AG04450 (cell line): ENCODE measurements at places on chromosomes 7 and 10.
A peak's percentile ranks its signal among the peaks of the same experiment; 100 is the strongest.

DNA sequence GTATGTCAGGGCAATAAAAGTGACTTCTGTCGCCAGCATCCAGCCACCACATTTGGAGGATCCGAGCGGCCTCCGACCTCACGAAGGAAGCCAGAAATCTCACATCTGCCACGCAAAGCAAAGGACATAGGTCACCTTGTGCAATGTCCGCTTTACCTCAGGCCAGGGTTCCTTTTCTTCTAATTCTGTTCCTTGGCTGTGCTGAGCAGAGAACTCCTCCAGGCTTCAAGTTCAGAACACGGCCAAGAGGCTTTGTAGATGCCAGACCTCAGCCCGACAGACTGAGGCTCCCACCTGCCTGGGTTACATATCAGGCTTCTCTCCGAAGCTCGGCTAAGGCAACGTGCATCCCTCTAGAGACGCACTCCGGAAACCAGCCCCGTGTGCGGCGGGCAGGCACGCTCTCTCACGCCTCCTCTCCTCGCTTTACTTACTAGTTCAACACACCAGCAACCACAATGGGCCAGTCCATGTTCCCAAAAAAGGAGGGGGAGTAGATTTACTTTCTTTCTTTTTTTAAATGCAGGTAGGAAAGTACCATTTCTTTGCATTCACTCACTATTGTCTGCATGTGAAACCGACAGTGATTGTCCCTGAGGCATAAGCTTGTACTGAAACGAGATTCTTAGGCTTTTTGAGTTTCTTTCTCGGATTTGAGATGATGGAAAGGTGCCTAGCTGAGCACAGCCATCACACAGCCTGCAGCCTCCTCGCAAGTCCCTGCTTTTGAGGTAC, 122.4 kb upstream of the AFAP1L2 start:
- no peak for DNase-seq

DNA sequence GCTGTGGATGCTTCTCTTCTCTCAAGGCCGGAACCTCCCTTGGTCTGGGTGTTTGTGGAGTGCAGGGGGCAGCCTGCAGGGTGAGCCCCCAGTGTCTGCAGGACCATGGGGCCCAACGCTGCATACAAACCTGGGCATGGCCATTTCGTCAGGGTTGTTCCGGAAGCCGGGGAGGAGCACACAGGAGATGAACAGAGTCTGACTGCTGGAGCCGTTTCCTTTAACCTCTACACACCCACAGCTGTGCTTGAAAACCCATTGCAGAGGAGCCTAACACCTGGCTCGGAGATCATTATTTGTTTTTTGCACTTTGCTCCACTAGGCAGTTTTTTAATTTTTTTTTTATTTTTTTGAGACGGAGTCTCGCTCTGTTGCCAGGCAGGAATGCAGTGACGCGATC, 167.6 kb upstream of the INSYN2A start:
- no peak for DNase-seq

GRCh38 chr10:76202777-76203176, 771.4 kb downstream of the LRMDA start:
- DNase-seq = peak; percentile 30

GRCh38 chr10:78556705-78557432, 511.9 kb upstream of the ZMIZ1 start:
- no peak for DNase-seq

- no peak for DNase-seq
Observed at GRCh38 chr10:72011468-72011867, 47.3 kb downstream of the CHST3 start.

DNA sequence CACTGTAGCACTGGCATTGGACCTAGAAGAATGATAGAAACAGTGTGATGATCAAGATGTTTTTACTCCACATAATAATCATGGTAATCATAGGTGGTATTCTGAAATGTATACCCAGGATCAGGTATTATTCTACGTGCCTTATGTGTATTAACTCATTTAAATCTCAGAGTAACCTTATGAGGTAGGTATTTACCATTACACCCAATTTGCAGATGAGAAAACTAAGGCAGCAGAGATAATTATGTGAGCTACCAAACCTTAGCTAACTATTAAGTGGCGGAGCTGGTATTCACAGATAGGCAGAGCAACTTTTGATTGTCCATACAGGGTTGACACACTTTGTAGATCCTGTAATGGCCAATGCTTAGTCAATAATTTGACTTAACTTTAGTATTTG, 2.5 kb downstream of the CAMK1D start:
- DNase-seq = no peak

DNA sequence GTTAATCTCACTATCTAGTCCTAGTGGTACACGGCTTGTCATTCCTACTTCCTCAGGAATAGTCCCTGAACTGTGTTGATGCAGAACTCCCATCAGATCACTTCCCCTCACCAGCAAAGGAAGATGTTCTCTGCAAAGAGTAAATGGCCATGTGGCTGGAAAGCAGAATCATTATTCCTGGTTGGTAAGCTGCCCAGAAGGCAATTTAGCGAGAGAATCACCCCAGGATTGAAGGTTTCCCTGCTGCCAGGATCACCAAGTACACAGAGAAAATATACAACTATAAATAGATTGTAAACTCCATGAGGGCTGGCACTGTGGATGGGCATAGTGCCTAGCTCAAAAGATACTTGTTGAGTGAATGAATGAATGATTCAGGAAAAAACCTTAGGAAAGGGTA, 115.0 kb downstream of the GFRA1 start:
- DNase-seq = no peak

DNA sequence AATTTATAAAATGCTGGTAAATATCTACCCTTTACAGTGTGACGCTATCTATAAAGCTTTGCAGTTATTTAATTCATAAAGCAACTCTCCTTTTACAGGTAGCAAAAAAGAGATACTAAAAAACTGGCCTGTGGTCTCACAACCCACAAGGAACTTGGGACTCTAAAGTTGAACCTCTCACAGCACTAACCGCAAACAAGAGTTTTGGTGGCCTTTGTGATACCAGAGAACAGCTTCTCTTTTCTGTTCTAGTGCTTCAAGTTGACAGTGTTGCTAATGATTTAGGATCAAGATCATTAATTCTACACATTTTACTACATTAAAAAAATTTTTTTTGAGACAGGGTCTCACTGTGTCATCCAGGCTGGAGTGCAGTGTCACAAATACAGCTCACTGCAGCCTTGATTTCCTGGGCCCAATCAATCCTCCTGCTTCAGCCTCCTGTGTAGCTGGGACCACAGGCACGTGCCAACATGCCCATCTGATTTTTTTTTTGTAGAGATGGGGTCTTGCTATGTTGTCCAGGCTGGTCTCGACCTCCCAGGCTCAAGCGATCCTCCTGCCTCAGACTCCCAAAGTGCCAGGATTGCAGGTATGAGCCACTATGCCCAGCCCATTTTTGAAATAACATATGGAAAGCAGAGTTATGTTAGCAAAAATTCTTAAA, 56.0 kb upstream of the ST8SIA6 start:
- no peak for DNase-seq

GRCh38 chr7:18464830-18465229, 30.7 kb upstream of the HDAC9 start:
- DNase-seq = no peak

GRCh38 chr7:101985057-101985902, 167.9 kb downstream of the CUX1 start:
- no peak for DNase-seq

GRCh38 chr7:68456469-68456868, 1141.8 kb upstream of the AUTS2 start:
- no peak for DNase-seq

DNA sequence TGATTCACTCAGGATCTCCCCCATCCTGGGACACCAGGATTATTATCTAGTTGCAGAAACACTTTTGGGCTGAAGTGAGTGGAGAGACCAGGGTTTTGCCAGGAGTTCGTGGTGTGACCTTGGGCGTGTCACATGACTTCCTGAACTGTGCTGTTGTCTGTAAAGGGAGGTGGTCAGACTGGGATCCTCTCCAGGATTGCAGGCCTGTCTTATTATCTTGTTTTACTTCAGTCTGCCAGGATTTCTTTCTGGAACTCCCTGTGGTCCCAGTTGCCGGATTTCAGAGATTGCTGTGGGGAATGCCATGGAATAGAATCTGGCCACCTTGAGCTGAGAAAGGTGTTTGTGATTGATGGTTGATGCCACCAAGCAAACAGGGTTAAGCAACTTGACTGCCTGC, 35.8 kb downstream of the CRCP start:
- no peak for DNase-seq

DNA sequence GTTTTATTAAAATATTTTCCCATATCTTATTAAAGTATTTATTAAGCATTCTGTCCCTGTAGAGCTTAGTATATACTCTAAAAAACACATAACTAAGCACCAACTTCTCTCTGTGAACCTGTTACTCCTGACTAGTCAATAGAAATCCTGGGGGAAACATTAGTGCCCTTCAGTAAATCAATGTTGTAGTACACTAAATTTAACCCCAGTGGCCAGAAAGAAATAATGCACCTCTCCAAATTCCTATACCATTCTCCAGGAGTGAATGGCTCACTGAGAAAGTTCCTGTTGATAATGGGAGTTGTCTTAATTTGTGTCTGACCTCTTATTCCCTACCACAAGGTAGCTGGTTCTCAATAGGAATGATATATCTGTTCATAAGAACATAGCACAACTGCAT, 188.2 kb downstream of the SEMA3D start:
- DNase-seq = no peak

DNA sequence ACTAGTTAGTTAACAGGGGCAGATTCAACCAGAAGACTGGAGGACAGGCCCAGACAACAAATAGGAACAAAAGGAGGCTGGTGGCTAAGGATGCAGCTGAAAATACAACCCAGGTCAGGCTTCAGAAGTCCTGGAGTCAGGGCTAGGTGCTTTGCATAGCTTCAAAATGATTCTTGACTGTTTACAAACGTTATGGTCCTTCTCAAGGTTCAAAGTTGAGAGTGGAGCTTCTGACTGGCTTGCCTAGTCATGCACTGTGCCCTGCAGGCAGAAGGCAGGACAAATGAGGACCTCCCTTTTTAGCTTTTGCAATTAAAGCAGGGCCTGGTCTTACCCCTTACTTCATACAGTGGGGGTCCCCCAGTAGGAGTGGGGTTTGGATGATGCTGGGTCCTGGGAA, 4.4 kb upstream of the CDH23 start:
- DNase-seq = no peak

- peak; percentile 86 for DNase-seq
Observed at GRCh38 chr7:19117091-19117869, at the start of gene TWIST1. Gene TWIST1, minus strand, starts transcription at chr7:19117636. Its CDS starts 315 bp downstream, at chr7:19117321.

GRCh38 chr7:12244129-12244528, 33.0 kb downstream of the TMEM106B start:
- DNase-seq = no peak

GRCh38 chr10:113322843-113323242, 230.0 kb upstream of the HABP2 start:
- no peak for DNase-seq

DNA sequence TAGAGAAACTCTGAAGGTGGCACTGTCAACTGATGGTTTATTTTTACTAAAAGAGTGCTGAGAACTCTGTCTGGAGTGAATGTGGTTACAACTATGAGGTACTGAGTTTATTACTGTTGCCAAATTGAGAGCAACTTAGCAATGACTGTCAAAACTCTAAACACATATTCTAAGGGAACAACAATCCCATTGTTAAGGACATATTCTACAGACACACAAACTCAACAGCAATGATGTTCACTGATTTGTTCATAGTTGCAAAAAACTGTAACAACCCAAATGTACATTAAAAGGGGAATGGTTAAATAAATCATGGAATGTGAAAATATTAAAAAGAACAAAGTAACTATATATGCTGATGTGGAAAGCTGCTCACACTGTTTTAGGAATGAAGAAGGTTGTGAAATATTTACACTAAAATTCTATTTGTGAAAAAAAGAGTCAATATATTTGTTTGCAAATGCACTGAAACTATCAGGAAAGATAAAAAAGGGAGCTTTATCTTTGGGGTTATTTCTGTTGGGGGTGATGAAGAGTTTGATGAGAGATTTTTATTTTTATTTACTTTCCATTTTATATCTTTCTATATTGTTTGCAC, 12.9 kb downstream of the PON2 start:
- DNase-seq = no peak

- peak; percentile 15 for DNase-seq
Observed at GRCh38 chr10:75111907-75112679, 637 bp downstream of the SAMD8 start.

GRCh38 chr7:151031011-151031410, 2.8 kb downstream of the ABCB8 start:
- DNase-seq = no peak

GRCh38 chr10:70742537-70743429, 42.4 kb downstream of the TBATA start:
- peak; percentile 80 for DNase-seq

GRCh38 chr10:100826661-100826982, 81.2 kb downstream of the PAX2 start:
- no peak for DNase-seq

- no peak for DNase-seq
Observed at GRCh38 chr10:128517167-128517566, 390.9 kb upstream of the MKI67 start.

DNA sequence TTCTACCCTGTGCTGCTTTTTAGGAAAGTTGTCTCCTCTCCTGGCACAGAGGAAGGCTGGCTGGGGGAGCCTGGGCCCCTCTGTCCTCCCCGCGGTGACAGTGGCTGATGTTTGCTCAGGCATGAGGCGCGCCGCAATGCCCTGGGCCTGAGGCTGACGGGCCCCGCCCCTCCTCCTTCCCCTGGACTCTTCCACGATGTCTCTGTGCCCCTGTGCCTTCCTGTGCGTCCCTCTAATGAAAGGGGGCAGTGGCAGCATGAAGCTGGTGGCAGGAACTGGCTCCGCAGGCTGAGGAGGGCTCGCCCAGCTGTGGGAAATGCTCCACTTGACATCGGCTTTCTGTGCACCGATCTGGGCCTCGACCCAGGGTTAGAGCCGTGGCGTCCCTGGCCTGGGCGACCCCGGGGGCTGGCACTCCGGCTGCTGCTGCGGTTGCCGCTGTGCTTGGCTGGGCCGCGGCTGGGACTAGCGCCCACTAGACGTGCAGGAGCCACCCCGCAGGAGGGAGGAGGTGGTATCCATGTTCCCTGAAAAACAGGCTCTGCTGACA, 67.9 kb downstream of the ZNF680 start:
- no peak for DNase-seq
